ENCODE measurements at places on chromosomes 11 and 22.

GRCh38 chr11:5210376-5210885, 9.9 kb upstream of the OR51V1 start:
- DNase-seq, result no peak

GRCh38 chr11:88170673-88171072, 4.6 kb downstream of the RAB38 start:
- DNase-seq, result no peak

- no peak for DNase-seq
Measured at GRCh38 chr11:34586488-34587281, 34.2 kb upstream of the EHF start.

DNA sequence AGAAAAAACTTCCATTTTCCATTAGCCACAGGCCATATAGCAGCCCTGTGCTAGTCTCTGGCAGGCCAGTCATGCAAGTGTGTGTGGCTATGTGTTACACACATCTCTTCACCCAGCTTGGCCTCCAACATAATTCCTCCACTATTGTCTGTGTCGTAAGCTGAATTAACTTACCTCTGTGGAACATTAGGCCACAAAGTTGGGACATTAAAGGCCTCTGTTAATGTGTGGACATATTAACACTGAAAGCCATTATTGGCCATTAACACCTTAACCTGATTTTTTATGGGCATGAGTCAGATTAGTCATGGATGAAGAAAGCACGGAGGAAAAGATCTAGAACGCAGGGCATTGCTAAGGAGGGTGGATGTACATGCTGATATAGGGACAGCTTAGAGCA, 100.1 kb downstream of the DBX1 start:
- no peak for DNase-seq

DNA sequence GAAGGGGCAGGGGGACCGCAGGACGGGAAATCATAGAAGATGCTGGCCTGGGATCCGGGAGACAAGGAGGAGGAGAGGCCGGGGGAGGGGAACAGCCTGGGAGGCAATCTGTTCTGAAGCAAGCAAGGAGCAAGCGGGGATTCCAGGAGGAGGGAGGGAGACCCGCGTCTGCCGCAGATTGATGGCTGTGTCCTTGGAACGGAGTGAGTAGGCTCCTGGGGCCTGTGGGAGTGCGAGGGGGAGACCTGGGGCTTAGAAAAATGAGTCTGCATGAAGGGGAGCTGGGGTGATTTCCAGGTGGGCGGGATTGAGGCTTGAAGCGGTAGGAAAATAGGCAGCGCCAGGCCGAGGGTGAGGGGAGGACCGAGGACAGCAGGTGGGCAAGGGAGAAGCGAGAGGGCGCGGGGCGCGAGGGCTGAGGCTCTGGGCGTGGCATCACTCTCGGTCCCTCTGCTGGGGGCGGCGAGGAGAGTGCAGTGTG, 1.6 kb upstream of the LRRC55 start:
- no peak for DNase-seq

DNA sequence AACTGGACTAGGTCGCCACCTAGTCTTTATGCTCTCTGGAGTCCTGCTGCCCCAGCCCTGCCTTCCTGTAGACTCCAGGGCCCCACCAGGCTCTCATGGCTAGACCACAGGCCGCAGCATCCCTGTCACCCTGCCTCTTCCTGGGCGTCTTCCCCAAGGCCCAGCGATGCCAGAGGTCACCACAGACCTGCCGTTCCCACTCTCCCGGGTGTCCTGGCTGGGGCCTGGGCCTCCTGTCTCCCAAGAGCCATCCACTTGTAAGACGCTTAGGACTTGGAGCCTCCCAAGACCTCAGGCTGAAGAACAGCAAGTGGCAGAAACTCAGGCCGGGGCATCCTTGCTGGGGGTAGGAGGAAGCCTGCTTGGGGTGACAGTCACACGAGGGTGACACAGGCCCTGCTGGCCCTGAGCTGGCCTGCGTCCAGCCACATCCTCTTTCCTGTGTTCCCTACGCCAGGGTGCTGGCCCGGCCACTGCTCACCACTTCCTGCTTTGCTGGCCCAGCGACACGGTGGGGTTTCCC, 2.0 kb upstream of the TCIRG1 start:
- peak; percentile 63 for DNase-seq

DNA sequence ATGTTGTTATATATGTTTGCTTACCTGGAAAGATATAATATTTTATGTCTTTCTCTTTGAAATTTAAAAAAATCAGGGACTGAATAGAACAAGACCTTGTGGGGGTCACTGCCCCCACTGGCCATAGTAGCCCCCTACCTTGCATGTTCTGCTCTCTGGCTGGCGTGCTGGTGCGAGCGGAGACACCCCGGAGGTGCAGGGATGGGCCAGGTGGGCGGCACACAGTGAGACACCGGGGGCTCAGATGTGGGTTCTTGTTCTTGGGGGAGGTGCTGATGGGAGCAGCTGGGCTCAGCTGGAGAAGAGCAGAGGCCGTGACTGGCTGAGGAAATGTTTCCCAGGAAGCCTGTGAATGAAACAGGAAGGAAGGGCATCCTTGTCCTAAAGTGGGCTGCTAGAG, 20.2 kb downstream of the GAB4 start:
- no peak for DNase-seq

DNA sequence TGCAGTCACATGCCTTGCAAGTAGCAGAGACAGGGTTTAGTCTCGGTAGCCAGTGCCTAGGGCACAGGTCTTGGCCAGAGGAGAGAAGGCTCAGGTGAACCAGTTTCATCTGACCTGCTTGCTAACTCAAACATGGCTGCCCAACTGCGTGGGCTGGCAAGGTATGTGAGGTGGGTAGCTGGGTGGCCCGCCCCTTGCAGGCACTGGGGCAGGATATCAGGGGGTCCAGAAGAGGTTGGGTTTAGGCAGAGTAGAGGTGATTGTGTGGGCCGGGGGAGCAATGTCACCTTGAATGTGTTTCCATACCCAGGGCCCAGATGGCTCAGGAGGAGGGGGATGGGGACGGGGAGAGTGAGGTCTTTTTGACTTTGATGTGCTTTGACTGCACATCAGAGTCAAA, 37.7 kb downstream of the ST3GAL4 start:
- DNase-seq, result no peak

DNA sequence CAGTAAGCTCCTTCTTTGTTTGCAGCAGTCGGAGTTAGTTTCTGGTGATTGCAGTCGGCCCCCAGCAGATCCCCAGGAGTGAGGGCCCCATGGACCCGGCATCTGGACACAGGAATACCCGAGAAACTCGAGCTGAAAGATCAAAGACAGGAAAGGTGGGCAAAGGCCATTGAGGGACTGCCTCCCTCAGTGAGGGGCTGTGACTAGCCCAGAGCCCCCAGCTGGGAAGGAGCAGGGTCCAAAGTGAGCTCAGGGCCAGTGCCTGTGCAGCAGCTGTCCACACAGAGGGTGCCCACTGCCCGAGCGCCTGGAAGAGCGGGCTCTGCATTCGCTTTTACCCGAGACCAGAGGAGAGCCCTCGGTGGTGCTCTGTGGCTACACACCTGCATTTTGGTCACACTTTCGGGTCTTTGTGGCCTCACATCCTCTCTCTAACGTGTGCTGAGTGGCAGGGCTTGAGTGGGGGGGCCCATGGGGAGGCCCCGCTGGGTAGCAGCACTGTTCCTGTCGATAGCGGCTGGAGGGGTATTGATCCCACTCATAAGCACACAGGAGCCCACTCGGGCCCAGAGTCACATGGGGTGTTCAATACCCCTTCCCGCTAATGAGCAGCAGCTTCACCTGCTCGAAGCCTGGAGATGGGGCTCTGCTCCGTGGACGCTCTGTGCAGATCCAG, 532.9 kb downstream of the TBC1D22A start:
- DNase-seq, result peak; percentile 21

DNA sequence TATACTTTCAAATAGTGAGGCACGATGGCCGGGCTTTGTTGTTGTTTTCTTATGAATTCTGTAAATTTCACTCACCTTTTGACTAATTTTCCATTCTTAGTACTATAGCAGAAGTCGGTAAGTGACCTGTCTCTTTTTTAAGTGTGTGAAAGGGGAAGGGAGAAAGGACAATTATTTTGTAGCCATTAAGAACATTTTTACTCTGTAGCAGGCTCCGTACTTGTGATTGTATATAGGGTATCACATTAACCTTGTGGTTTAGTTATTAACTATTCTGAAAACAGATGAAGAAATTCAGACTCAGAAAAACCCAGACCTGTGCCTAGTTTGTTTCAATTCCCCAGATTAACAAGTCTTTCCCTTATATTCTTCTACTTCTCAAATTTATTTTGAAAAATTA, 78.7 kb downstream of the CASP12 start:
- no peak for DNase-seq

DNA sequence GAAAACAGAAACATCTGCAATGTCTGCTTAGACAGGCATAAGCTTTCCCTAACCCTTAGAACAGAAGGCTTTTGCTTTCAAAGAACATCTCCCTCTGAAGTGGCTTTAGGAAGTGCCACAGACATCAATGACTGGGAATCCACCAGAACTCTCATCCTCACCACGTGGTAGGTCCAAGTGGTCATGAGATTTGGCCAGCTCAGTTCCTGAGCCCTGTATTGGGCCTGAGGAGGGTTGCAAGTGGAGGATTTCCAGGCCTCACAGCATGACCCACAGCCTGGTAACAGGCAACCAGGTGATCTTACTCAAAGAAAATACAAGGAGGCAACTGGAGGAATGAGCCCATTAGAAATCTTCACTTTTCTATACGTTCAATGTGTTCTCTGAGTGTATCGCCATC, 1.6 kb downstream of the CASP1 start:
- DNase-seq, result no peak

DNA sequence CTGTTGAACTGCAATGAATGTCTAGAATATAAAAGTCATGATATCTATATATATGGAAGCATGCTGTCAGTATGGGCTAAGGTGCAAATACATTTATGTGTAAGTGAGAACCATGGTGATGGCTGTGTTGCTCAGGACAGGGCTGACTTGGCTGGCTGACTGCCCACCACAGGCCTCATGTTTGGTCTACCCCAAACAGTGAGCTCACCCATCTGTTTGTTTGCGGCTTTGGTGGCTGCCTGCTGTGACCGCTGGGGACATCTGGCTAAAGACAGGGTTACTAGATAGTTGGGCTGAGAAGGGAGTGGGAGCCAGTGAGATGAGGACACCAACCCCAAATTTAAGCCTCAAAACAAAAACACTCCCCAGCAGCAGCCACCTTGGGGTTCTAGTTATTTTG, 6.3 kb downstream of the CD44 start:
- peak; percentile 73 for DNase-seq

GRCh38 chr11:47466701-47467250, 17.8 kb upstream of the RAPSN start:
- DNase-seq, result no peak

GRCh38 chr11:86119077-86119476, 50.2 kb upstream of the PICALM start:
- DNase-seq, result no peak

DNA sequence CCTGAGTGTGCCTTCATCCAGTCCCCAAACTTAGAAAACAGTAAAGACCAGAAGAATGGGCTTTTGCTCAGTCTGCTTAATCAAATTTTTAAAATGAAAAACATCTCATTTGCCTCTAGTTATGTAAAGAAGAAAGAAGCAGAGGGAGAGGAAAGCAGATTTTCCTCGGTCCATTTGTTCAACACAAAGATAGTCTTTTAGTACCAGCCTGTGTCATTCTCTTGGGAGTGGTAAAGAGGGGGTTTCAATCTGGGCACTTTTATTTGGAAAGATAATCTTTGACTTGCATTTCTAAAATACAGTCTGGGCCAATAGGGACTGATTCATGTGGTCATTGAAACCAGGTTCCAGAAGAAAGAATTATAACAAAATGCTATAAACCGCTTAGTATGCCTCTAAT, 29.5 kb downstream of the KREMEN1 start:
- no peak for DNase-seq

DNA sequence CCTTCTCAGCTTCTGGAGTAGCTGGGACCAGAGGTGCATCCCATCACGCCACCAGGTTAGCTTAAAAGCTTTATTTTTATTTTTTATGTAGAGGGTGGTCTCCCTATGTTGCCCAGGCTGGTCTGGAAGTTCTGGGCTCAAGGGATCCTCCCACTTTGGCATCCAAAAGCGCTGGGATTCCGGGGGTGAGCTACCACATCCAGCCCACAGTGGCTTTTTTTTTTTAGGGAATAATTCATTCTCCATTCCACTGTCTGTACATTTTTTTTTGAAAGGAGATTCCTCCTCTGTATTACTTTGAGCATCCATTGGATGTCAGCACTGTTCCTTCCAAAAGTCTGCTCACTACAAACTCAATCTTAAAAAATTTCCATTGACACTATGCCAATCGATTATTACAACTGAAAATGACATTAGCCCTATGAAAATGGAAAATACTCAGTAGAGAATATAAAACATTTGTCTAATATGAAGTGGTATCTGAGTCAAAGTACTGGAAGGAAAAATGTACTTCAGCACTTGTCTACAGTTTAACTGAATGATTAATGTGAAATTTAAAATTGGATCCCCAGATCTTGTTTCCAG, 1.3 kb upstream of the LPXN start:
- DNase-seq, result no peak

DNA sequence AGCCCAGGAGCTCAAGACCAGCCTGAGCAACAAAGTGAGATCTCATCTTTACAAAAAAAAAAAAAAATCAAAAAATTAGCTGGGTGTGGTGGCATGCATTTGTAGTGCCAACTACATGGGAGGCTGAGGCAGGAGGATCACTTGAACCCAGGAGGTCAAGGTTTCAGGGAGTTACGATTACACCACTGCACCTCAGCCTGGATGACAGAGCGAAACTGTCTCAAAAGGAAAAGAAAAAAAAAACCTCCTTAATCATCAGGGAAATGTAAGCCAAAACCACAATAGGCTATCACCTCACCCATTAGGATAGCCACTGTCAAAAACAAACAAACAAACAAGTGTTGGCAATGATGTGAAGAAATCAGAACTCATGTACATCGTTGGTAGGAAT, 13.4 kb downstream of the DGCR2 start:
- no peak for DNase-seq

GRCh38 chr11:85481862-85482261, 145.3 kb downstream of the DLG2 start:
- no peak for DNase-seq

DNA sequence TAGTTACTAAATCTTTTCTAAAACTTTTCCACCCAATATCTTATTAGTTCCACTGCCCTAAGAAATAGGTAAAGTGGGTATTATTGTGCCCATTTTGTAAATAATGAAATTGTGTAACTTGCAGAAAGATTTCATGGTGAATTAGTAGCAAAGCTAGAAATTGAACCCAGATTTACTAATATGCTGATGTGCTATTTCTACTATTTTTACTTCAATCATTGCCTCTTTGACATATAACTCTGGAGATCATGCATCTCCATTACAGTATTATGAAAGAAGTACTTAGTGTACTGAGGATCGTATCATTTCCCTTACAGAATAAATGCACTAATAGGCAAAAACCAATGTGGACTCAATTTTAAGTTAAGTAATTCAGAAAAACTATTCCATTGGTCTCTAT, 119.0 kb downstream of the CSTPP1 start:
- no peak for DNase-seq
